ENCODE measurements at places on chromosomes 3 and 15.
A peak's percentile ranks its signal among the peaks of the same experiment; 100 is the strongest.

GRCh38 chr15:100722551-100723314, 120.3 kb downstream of the ASB7 start:
- DNase-seq, result no peak

DNA sequence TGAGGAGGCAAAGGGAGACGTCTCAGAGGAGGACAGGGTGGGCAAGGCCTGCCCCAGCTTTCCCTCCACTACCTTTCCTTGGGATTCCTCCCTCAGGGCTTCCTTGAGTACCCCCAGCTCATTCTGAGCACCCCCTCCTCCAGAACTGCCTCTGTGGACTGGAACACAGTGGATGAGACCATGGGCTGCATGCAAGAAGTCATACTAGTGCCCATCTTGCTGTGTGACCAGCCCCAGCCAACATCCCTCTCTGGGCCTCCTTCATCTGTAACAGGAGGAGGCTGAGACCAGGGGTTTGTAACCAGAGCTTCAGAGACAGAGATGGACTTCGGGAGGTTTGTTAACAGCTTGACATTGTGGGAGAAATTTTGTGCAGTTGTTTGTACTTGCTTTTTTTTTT, 25.6 kb downstream of the FEM1B start:
- DNase-seq, result no peak

- DNase-seq, result no peak
Observed at GRCh38 chr3:72789786-72790185, 58.5 kb downstream of the SHQ1 start.

DNA sequence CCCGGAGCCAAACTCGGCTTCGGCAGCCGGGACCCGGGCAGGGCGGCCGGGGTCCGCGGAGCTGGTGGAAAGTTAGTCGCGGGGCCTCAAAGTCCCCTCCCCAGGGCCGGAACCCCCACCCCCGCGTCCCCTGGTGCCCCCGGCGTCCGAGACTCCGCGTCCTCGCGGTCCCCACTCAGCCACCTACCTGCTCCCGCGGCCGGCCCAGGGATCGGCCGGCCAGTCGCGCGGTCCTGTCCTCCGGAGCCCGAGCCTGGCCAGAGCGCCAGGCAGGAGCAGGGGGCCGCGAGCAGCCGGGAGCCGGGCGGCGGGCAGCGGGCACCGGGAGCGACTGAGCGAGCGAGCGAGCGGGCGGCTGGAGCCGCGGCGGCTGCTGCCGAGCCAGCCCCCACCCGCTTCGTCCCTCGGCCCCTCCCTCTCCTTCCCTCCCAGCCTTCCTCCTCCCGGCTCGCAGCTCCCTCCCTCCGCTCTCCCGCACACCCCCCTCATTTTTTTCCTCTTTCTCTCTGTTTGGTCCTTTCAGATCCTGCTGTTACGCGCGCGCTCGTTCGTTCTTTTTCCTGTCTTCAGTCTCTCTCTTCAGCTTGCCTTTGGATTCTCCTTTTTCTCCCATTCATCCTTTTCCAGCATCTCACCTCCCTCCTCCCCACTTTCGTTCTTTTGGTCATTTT, at the start of gene MEGF11:
TSS of gene MEGF11 (minus strand) at position 333 of the 671 bp plus-strand sequence. CDS start 125,347 bp downstream, outside the sequence.
- DNase-seq, result no peak

GRCh38 chr15:70319466-70319865, 221.7 kb upstream of the TLE3 start:
- DNase-seq, result peak; percentile 83

DNA sequence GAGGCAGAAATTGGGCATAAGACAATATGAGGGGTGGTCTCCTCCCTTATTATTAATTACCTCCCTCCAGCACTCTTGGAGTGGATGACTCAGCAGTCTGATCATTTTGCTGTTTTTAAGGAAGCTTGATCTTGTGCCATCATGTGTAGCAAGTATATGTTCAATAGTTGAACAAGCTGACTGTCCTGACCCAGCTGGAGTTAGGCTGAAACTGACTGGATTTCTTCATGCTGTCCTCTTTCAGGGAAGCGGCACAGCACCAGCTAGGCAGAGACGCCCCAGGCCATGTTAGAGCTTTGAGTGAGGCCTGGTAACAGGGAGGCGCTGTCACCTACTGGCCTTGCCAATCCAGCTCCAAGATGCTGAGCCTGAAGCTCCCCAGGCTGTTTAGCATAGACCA, 54.4 kb upstream of the KIF23 start:
- DNase-seq, result no peak

GRCh38 chr3:8460815-8461456, 40.7 kb upstream of the LMCD1 start:
- no peak for DNase-seq

DNA sequence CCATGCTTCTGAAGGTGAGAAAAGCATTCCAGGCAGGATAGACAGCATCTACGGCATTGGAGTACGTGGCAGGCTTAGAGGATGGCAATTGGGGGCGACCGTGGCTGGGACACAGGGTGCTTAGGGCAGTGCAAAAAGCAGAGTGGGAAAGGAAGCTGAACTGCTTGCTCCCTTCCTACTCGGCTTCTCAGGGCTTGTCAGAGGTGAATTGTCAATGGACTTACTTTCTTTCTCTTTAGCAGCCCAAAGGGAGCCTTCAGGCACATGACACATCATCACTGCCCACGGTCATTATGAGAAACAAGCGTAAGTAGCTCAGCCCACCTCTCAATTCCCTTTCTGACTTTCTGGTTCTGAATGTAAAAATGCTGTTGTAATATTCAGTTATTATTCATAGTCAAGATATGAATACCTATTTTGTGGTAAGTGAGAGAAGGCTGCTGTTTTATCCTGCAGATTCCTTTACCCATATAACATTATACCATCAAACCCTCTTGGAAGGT, 84.3 kb downstream of the KLHL25 start:
- DNase-seq, result peak; percentile 77

DNA sequence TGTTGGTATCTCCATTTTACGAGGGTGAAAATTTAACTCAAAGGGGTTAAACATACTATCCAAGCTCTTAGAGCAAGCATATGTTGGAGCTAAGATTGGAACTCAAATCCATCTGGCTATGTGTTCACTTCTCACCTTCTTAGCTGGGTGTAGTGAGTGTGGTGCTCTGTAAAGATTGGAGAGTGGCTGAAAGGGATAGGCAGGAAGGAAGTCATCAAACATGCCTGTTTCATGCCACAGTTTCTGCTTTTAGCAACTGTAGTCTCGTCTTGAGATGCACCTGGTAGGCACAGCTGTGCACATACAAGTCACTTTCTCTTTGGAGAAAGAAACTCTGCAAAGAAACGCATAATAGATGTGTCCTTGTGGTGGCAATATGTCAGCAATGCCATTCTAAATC, 189.1 kb upstream of the MDFIC2 start:
- no peak for DNase-seq

DNA sequence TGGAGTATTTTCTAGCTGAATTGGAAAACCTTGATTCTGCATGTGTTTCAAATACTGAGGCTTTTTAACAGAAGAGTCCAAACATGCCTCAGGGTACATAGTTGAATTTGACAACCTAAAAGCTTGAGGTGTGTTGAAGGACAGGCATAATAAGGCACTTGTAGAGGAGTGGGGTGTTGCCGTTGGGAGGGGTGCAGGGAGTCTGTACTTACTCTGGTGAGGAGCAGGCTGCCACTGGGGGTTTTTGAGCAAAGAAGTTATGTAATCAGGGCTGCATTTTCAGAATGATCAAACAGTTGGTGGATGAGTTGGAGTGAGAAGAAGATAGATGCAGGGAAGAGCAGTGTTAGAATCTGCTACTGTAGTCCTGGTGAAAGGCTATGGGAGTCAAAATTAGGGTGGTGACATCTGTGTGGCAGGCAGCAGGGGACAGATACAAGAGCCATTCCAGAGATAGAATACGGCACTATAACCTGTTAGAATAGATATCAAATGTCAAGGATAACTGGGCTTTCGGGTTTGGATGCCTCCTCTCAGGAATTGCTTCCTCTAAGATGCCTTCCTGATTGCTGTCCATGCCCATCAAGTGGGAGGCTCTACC, 161.6 kb downstream of the GHSR start:
- no peak for DNase-seq

DNA sequence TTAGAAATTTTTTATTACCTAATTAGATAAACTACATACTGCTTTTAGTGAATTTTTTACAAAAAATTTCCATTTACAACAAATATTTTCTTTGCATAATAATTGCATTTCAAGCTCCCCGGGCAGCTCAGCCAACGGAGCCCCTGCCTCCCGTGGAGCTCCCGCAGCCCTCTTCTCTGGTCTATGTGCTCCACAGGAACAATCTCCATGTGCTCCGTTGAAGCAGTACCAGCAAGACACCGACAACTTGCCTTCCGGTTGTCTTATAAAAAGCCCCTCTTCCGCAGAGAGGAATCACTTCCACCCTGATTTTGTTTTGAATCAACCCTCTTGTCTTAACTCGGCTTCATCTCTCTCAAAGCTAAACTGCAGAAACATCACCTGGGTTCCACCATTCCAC, 46.9 kb upstream of the CHD2 start:
- DNase-seq, result no peak
